ENCODE measurements at places on chromosomes 2 and 18.

DNA sequence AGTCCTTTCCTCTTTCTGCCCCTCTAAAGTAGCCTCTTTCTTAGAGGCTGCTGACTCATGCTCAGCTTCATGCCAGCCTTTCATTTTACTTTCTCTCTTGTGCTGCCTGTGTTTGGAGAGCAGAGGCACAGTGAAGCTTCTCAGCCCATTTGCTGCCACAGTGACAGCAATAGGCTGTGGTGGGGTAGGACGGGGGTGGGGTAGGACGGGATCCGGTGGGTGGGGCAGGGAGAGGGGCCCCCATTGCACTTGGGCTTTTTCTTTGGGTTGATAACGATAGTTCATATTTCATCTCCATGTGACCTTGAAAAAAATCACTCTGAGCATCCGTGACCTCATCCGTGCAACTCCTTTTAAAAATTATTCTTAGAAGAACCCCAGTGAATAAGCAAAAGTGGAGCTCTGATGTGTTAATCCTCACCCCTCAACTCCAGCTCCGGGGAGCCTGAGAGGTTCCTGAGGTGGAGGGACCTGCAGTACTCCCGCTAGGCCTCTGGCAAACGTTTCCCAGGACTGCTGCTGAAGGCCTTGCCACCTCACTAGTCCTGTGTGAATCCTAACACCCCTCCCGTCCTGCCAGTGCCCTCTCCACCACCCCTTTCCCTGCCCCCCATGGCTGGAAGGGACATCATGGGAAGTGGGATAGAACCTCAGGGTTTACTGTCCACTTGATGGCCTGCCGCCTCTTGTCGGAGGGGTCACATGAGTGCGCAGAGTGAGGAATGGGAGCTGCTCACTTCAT, 70.8 kb downstream of the INPP4A start:
- DNase-seq, result peak; percentile 51

- DNase-seq, result no peak
These were observed 62.2 kb downstream of the MFSD6 start for GRCh38 chr2:190470256-190470826.

- no peak for DNase-seq
These were observed 305.5 kb downstream of the ALK start for GRCh38 chr2:29615841-29616240.

DNA sequence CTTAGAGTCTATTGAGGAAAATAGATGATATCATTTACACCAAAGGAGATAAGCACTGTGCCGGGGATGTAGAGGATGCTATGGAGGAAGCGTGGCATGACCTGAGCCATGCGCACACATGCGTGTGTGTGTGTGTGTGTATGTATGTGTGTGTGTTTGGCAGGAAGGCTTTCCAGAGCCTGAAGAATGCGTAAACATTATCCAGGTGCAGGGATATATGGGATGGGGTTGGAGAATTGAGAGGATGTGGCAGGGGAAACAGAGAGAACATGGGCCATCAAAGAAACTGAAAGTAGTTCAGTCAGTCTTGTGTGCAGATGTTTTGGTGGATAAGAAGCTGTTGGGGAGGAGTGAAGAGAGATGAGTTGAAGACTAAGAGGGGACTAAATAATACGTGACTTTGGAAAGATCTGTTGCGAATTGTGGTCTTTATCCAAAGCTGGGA, 9.3 kb upstream of the STAT1 start:
- DNase-seq, result peak; percentile 74

DNA sequence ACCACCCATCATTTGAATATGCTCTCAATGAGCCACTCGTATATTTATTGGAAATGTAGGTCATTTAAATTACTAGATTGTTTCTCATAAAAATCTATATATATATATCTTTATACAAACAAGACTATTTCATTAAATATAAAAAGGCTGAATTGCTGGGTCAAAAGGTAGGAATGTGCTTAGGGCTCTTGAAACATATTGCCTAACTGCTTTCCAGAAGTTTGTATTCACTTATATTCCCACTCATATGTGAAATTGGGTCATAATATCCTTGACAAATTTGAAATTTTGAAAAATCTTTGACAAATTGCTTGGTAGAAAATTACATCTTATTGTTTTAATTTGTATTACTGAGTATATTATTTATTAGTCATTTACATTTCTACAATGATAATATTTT, 999.8 kb upstream of the CDH2 start:
- DNase-seq, result no peak

DNA sequence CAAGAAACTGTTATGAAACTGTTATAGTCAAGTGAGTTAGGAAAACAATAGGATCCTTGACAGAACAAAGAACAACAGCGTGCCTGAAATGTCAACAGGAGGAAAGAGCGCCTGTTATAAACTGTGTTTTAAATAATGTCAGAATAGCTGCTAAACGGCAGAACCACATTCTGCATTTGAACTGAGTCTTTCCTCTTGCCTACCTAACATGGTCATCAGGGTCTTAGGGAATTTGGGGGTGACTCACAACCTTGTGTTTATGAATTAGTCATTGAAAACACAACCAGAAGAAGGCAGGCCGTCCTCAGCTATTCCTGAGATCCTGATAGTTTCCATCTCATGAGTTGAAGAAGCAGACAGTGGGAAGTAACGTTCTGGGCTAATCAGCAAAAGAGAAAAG, 222.0 kb upstream of the FN1 start:
- DNase-seq, result no peak

- no peak for DNase-seq
These were observed 4.0 kb downstream of the B4GALT6 start for GRCh38 chr18:31680433-31680811.

DNA sequence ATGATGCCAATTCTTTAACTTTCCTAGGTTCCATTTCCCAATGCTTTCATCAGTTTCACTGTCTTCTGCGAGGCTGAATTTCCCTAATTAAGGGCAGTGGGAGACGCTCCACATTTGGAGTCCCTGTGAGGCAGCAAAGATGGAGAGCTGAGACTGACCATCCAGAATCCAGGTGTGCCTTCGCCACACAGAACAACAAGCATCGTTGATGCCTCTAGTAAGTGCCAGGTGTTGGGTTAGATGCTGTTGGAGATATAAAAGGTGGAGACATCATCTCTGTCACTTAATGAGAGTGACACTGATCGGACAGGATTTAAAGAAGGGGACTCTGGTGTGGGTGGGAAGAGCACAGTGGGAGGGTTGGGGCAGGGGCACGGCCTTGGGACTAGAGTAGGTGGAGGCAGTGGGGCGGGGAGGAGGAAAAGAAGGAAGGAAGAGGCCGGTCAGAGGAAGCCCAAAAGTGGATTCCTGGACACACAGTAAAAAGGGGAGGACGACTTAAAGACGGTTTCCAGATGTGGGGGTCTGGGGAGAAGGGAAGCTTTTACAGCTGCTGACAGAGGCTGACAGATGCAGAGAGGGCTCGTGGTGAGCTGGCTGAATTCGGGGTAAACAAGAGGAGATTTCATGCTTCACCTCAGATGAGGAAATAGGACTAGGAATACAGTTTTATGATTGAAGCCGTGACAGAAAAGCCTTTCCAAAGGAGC, 113.0 kb downstream of the BCL2 start:
- DNase-seq, result no peak

GRCh38 chr2:40690525-40690924, 238.6 kb upstream of the SLC8A1 start:
- DNase-seq, result no peak

Data from activated CD4-positive, alpha-beta T cell treated with anti-CD3 and anti-CD28 coated beads, Interleukin-10, Interleukin-2, amounts not matched to agents 100 ng/mL and 50 ng/mL, durations not matched to agents 16 hours and 8 hours (primary cell).